ENCODE measurements at places on chromosomes 16 and 17.

GRCh38 chr16:57413733-57414132, 9.2 kb downstream of the CCL17 start:
- DNase-seq: no peak

GRCh38 chr17:35799942-35800341, 4.5 kb upstream of the MMP28 start:
- no peak for DNase-seq

- no peak for DNase-seq
Observed at GRCh38 chr17:32869345-32870026, 7.4 kb downstream of the MYO1D start.

GRCh38 chr16:48526058-48526957, 83.7 kb downstream of the N4BP1 start:
- DNase-seq: peak; percentile 39

Data from activated CD4-positive, alpha-beta T cell treated with anti-CD3 and anti-CD28 coated beads, Interleukin-10, Interleukin-2, amounts not matched to agents 100 ng/mL and 50 ng/mL, durations not matched to agents 16 hours and 8 hours (primary cell).